ENCODE measurements at places on chromosomes 6 and 20.

- DNase-seq, result no peak
Observed at GRCh38 chr6:134605034-134605433, 287.1 kb upstream of the SGK1 start.

DNA sequence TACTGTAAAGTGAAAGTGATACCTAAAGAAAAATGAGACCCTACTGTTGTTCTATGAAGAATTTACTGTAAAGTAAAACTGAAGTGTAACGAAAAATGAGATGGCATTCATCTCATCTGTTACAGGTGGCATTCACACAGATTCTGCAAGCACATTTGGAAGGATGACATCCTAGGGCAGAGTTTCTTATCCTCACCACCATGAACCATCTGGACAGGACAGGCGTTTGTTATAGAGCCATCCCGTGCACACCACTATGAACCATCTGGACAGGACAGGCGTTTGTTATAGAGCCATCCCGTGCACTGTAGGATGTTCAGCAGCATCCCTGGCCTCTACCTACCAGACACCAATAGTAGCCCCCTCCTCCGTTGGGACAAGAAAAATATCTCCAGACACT is 294.8 kb downstream of the GMDS start:
- DNase-seq, result no peak

- peak; percentile 89 for DNase-seq
Observed at GRCh38 chr20:3843490-3843889, 3.1 kb upstream of the MAVS start.

- peak; percentile 36 for DNase-seq
Observed at GRCh38 chr6:11200356-11200755, 32.1 kb downstream of the NEDD9 start.

- no peak for DNase-seq
Observed at GRCh38 chr20:40637176-40637575, 51.9 kb downstream of the MAFB start.

DNA sequence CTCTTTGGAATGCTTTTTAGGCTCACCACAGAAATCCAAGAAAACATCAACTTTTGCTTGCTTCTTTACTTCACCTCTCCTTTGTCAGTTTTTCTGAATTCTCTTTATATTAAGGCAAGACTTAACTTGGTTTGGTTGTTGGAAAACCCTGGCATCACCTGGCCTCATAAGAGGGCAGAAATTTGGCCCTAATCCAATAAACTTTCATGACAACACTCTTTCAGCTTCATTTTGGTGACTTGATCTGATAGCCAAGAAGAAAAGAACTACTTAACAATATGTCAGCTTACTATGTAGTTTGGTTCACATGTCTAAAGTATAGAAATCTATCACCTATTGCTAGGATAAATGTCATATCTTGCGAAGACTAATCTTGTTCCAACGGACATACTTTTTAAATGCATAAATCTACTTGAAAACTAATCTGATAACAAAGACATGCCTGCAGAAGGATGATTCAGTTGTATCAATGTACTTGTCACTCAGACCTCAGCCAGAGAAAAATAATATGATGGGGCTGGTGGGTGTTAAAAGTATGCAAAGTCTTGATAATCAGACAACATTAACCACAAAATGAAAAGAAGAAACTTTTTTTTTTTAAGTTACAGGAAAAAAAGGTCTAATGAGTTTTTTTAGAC is 19.3 kb upstream of the HBS1L start:
- DNase-seq, result no peak

GRCh38 chr6:167682125-167682524 is 144.6 kb upstream of the AFDN start:
- no peak for DNase-seq

GRCh38 chr20:3778976-3779375 is 2.3 kb downstream of the SPEF1 start:
- no peak for DNase-seq

DNA sequence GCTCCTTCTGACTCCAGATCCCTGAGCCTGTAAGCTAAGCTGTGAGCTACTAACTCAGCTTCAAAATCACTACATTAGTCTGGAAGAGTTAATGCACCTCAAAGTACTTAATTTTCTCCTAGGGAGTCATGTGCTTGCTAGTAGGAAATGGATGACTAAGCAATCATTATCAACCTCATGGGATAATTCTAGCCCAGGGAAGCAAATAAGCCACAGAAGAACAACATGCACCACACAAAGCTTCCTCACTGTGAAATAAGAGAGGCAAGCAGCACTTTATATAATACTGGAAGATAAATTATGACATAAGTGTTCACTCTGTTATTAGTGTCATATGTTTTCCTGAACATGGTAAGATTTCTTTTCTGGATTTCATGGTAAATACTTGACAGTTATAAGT is 57.9 kb upstream of the RCAN2 start:
- no peak for DNase-seq

DNA sequence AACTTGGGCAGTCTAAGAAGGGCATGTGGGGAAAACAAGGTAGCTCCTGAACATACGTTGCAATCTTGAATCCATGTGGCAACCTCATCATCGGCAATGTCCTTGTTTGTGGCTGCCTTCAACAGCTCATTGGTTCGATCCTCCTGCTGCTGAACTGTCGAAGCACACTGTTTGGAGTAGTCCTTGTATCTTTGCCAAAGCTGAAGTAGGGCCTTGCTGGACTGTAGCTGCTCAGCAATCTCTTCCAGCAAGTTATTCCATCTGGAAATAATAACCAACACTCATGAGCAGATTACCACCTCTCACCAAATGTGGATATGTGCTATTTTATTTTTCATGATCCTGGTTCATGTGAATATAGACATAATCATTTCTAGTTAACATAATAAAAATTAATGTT is 413.3 kb downstream of the ESR1 start:
- no peak for DNase-seq

GRCh38 chr20:51388227-51388626 is 154.3 kb downstream of the NFATC2 start:
- DNase-seq, result peak; percentile 63

DNA sequence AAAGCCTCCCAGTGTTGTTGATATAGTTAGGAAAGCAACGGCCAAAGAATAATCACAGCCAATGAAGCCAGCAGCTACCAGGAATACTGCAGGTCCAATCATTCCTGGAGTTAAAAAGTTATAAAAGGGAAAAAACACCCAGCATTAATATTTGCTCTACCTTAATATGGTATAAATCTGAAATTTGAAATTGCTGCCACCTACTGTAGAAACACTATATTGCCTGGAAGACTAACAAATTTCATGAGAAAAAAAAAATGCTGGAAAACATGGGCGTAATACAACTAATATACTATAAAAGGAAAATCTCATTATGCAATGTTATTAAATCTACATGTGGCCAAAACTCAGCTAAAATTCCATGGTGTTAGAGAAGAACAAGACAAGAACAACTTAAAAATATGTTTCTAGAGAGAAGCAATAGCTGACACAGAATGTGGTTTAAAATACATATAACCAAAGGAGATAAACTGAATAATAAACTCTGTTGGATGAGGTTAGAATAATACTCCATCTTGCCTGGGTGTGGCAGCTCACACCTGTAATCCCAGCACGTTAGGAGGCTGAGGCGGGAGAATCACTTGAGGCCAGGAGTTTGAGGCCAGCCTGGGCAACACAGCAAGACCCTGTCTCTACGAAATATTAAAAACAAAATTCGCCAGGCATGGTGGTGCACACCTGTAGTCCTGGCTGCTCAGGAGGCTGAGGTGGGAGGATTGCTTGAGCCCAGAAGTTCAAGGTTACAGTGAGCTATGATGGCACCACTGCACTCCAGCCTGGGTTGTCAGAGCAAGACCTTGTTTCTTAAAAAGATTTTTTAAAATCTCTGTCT is 43.1 kb downstream of the SLC17A5 start:
- peak; percentile 53 for DNase-seq

GRCh38 chr6:168015482-168016175 is 18.2 kb downstream of the KIF25 start:
- no peak for DNase-seq

GRCh38 chr6:88248709-88249321 is 82.7 kb upstream of the CNR1 start:
- no peak for DNase-seq

DNA sequence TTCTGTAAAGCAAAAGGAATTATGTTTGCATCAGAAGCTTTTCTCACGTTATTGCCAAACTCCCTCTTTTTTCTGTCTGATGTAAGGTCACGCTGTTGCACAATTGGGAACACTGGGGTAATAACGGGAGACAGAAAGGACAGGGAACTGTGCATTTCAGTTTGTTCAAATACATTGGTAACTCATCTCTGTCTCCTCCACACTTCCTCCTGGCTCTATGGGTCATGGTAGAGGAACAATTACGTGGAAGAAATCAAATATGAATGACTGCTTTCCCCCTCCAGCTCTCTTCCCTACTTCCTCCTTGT is 132.2 kb upstream of the TNFAIP3 start:
- DNase-seq, result no peak

DNA sequence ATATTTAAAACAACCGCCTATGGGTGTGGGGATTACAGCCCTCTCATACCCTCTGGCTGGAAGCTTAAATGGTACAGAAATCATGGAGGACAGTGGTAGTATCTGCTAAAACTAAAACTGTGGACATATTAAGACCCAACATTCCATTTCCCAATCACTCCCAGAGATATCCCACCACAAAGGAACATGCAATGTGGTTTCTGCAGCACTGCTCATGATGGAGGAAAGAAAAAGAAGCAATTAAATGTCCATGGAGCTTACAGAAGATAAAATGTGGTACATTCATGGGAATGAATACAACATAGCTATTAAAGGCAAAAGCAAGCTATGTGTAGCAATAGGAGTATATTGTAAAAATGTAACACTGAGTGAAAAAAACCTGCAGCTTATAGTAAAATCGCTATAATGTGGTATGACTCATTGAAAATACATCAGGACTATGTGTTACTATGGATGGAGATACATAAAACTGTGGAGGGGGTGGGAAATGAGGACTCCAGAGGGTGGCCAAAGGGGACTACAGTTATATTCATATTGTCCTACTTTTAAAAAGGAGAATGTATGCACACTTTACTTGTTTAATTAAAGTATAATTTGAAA is 22.9 kb upstream of the NNAT start:
- DNase-seq, result peak; percentile 47

DNA sequence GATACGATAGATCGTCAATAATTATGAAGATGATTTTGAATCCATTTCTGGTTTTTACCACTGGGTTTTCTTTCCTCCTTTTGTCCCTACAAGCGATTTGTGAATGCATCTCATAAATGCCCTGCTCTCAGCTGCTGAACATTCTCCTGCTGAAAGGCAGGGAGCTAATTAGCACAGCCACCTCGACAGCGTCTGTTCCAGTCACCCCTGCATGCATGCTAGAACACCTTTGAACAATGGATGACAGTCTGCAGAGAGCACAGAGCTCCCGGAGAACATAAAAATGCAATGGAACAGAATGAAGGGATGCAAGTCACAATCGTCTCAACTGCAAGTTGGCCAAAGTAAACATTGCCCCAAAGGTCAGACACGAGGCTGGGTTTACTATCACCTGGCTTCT is 105.8 kb downstream of the SLC35B3 start:
- DNase-seq, result no peak

- DNase-seq, result no peak
Observed at GRCh38 chr20:11445161-11445560, 472.5 kb upstream of the BTBD3 start.

GRCh38 chr20:38842026-38842425 is 36.5 kb downstream of the PPP1R16B start:
- no peak for DNase-seq

DNA sequence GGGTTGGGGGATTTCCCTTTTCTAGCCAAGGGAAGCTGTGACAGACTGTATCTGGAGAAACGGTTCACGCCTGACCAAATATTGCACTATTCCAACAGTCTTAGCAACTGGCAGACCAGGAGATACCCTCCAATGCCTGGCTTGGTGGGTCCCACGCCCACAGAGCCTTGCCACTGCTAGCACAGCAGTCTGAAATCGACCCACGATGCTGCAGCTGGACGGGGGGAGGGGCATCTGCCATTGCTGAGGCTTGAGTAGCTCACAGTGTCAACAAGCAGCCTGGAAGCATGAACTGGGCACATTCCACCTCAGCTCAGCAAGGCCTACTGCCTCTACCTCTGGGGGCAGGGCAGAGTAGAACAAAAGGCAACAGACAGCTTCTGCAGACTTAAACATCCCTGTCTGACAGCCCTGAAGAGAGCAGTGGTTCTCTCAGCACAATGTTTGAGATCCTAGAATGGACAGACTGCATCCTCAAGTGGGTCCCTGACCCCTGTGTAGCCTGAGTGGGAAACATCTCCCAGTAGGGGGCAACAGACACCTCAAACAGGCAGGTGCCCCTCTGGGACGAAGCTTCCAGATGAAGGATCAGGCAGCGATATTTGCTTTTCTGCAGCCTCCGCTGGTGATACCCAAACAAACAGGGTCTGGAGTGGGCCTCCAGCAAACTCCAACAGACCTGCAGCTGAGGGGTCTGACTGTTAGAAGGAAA is 89.9 kb upstream of the ECI2 start:
- DNase-seq, result no peak

GRCh38 chr6:37019065-37019450 is 13.6 kb downstream of the FGD2 start:
- DNase-seq, result no peak

GRCh38 chr6:22294301-22294700 is 2.5 kb downstream of the PRL start:
- no peak for DNase-seq

DNA sequence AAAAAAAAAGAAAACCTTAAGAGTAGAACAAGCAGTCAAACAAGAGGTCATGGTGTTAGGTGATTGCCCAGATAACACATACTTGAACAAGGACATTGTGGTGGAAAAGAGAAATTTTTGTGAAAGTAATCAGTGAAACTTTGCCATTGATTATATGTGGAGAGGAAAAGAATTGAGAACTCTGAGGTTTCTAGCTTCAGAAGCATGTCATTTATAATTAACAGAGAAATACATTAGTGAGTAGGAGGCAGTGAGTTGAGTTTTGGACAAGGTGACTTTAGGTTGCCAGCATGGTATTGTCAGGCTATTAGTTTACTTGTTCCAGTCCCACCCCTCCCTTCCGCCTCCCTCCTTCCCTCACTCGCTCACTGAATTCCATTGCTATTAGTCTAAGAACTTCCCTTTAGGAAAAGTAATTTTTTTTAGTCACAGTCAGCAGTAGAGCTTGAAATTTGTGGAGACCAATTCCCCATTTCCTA is 17.2 kb downstream of the TAB2 start:
- DNase-seq, result peak; percentile 24

DNA sequence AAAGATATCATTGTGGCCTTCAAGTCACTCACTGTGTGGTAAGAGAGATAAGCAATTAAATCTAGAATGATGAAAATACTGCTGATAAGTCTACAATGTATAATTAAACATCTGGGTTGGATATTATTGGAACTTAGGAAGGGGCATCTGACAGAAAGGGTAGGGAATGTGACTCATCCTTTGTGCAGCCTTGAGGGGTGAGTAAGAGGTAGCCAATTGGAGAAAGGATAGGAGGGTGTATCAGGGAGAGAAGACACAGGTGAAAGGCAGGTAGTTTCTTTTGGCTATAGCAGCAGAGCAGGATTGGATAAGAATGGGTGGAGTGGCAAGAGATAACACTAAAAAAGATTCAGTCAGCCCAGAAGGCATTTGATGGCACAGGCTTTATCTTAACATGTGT is 182.0 kb downstream of the COL21A1 start:
- no peak for DNase-seq
